ENCODE measurements at places on chromosomes 1 and 21.

GRCh38 chr1:43206600-43207228, 34.6 kb downstream of the CFAP57 start:
- no peak for DNase-seq

DNA sequence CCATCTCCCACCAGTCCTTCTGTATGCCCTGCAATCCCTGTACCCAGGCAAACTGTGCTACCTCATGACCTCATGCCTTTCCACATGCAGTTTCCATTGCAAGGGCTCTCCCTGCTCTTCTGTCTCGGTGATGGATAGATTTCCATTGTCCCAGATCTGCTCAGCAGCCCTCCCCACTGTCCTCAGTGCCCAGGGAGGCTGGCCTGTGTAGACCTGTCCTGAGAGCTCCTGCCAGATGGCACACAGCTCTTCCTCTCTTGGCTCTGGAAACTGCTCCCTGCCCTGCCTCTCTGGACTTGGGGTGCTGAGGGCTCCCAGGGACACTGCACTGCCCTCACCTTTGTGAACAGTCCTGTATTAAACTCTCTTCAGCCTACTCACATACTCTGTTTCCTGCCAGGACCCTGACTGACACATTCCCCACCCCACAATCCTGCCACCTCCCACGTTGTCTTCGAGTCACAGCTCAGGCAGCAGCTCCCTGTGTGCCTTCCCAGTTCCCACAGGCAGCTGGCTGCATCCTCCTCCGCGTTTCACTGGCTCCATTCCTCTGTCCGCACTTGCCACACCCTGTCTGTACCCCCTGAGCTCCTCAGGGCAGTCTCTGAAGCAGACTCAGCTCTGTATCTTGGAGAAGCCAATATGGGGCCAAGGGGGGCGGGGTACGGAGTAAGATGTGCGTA, 57.0 kb downstream of the SPATA46 start:
- DNase-seq: no peak

DNA sequence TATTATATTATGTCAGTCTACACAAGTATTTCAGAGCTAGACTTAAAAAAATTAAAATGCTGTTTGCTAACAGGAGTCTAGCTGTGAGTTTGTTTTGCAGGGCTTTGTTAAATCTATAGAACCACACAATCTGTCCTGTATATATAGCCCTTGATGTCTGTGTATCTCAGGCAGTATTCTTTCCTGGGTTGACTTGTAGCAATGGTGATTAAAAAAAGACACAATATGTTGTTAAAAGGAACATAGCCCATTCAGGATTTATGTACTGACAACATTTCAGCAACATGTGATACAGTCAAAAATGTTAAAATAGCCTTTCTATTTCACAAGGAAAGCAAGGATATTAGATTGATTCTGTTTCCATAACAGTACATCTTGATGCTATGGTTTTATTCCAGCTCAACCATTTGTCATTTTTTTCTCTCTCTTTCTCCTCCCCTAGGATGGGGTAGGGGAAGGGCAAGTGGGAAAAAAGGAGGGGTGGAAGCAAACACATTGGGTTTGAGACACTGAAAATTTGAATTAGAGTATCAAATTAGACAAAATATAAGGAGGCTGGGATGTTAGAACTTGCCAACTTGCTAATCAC, 139.2 kb downstream of the DSCAM start:
- no peak for DNase-seq

GRCh38 chr1:20983297-20983889, 193.3 kb downstream of the EIF4G3 start:
- no peak for DNase-seq

DNA sequence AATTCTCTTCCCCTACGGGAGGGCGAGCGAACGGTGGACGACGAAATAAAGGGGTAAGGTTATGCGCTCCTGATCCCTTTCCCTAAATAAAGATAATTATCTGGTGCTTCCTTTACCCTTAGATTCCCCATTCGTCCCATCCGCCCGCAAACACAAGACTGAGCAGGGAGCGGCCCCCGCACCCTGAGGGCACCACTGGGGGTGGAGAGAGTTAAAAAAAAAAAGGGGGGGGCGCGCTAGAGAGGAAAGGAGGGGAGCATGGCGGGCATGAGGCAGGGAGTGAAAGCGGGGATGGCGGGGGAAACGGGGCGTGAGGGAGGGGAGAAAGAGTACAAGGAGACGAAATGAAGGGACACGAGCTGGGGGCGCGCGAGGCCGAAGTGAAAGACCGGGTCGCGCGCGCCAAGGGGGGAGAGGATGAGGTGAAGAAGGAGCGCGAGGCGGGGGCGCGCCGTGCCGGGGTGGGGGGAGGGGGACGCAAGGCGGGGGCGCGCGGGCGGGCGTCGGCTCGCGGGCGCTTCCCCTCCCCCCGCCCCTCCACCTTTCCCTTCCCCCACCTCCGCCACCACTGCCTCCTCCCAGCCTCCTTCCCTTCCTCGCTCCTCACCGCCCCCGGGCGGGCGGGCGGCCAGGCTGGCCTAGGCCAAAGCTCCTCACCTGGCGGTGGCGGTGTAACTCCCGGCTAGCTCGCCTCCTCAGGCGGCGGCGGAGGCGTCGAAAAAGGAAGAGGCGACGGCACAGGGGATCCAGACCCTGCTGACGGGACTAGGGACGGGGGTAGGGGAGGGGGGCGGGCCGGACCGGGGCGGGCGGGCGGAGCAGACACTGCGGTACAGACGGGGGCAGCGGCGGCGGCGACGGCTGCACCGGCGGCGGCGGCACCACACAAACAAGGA, 448 bp downstream of the GATAD2B start:
- DNase-seq: peak; percentile 52

DNA sequence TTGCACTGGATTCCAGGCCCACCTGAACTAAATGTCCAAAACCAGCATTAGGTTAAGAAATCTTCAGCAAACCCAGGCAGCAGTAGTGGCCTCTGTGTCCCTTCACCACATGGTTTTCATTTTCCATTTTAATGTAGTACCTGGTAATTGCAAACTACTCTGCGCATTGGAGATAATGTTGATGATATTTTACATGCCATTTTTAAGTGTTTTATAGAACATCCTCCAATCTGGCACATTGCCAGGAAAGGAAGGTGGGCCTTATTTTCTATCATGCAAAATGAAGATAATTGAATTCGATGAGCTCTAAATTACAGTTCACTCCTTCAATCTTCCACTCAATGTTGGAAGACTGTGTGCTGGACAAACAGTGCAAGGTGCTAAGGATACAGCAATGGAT, 89.5 kb downstream of the ZC3H11B start:
- DNase-seq: no peak

- no peak for DNase-seq
Observed at GRCh38 chr21:44947111-44947929, 7.5 kb downstream of the SLX9 start.

GRCh38 chr1:72357411-72357810, 75.1 kb upstream of the NEGR1 start:
- DNase-seq: no peak

GRCh38 chr1:66750577-66750976, 1.7 kb upstream of the DYNLT5 start:
- DNase-seq: no peak

DNA sequence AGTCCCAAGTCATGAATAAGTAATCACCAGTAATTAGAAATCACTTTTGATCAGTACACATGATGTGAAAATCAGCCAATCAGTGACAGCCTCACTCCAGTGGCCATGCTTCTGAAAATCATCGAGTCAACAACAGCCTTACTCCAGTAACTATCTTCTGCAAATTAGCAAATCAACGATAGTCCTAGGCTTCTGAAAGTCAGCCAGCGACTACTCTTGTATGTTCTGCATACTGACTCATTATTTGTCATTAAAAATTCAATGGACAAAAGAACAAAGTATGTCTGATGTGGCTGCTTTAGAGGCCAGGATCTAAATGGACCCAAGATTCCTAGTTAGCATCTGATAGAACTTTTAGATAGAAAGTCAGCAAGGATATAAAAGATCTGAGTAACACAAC, 102.5 kb downstream of the GPR52 start:
- DNase-seq: no peak

DNA sequence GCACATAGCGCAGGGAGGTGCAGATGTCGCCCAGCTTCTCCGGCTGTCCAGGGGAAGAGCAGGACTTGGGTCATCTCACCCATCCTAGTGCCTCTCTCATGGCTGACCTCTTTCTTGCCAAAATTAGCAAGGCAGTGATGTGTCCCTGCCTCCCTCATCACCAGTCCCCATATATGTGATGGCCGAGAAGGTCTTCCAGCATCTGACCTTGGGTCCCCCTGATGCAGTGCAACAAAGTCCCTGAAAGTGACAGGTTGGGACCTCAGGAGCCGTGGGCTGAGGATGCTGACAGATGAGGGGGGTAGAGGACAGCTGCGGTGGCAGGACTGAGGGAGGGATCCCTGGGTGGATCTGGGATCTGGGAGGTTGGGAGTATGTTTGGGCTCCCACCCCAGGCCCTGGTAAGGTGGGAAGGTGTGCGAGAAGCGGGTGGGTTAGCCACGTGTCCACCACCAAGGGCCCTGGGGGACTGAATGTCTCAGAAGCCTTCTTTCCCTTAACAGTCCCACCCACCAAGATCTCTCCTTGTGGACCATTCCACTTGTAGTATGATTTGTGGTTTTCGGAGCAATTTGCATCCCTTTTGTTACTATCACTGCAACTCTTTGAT, 109.7 kb downstream of the SYT2 start:
- no peak for DNase-seq

DNA sequence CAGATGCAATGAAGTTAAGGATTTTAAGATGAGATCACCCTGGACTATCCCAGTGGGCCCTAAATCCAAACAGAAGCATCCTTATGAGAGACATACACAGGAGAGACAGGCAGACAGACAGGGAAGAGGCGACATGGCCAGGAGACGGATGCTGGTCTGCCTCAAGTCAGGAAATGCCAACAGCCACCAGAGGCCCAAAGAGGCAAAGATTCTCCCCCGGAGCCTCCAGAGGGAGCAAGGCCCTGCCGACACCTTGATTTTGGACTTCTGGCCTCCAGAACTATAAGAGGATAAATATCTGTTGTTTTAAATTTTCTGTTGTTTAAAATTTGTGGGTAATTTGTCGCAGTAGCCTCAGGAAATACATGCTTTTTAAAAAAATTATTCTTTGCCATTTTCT, 116.4 kb downstream of the GLIS1 start:
- DNase-seq: no peak

DNA sequence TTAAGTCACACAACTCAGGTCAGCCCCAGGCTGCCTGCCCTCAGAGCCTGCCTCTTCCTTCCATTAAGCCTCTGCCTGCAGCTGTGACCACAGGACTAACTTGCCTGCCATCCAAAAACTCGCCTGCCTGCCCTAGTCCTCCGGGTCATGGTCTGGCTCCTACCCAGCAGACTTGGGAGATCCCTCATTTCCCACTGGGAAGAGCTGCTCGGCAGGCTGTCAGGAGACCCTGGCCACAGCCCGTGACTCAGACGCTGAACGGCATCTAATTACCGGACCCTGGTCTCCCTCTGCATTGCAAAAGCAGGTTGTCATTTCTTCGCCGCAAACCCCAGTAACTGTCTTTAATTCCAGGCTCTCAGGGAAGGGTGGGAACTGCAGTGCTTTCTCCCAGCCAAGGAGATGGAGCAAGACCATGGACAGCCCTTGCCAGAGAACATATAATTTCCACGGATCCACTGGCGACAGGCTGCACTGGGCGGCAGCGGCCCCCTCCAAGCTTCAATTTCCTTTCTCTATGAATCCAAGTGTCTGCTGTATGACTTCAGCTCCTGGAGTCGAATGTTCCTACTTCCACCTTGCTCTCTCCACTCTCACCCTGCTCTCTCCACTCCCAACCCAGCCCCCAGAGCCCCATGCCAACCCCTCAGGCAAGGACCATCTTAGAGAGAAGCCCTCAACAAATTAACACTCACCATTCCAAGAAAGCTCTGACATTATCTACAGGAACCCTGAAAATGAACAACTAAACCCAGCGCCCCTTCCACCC, 20.4 kb downstream of the OLFML2B start:
- no peak for DNase-seq

Measured in CD8-positive, alpha-beta T cell (primary cell).